Foreskin melanocyte (primary cell): ENCODE measurements at places on chromosomes 2 and 18.
A peak's percentile ranks its signal among the peaks of the same experiment; 100 is the strongest.

GRCh38 chr18:34787931-34788532 lies 77.9 kb downstream of the DTNA start:
- DNase-seq: peak; percentile 40

DNA sequence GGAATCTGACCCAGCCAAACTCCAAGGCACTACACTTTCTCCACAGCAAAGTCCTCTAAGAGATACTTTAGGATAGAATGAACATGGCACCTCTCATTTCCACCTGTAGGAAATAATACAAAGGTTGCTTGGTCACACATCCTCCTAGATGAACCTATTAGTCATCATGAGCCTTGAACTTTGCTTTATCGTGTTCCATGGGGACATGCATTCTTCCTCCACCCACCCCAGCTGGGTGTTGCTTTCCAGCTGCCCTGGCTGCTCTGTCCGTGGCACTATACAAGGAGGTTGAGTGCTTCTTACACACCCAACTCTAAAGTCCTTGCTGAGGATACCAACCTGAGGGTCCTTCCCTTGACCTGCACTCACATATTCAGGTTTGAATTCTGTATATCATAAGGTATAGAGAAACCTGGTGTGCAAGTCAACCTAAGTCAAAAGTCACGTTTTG lies 52.7 kb downstream of the SPRED2 start:
- no peak for DNase-seq

- no peak for DNase-seq
Observed at GRCh38 chr2:47249157-47249900, 94.2 kb upstream of the STPG4 start.

- no peak for DNase-seq
Observed at GRCh38 chr18:61825386-61825785, 67.4 kb downstream of the RNF152 start.

GRCh38 chr2:217714287-217714751 lies 288.5 kb downstream of the TNS1 start:
- peak; percentile 100 for DNase-seq

GRCh38 chr2:1848599-1848995 lies 104.3 kb upstream of the PXDN start:
- DNase-seq: no peak

- no peak for DNase-seq
Observed at GRCh38 chr2:54946220-54946805, 103.9 kb downstream of the RTN4 start.

- no peak for DNase-seq
Observed at GRCh38 chr2:149271575-149271974, 58.8 kb upstream of the LYPD6 start.

DNA sequence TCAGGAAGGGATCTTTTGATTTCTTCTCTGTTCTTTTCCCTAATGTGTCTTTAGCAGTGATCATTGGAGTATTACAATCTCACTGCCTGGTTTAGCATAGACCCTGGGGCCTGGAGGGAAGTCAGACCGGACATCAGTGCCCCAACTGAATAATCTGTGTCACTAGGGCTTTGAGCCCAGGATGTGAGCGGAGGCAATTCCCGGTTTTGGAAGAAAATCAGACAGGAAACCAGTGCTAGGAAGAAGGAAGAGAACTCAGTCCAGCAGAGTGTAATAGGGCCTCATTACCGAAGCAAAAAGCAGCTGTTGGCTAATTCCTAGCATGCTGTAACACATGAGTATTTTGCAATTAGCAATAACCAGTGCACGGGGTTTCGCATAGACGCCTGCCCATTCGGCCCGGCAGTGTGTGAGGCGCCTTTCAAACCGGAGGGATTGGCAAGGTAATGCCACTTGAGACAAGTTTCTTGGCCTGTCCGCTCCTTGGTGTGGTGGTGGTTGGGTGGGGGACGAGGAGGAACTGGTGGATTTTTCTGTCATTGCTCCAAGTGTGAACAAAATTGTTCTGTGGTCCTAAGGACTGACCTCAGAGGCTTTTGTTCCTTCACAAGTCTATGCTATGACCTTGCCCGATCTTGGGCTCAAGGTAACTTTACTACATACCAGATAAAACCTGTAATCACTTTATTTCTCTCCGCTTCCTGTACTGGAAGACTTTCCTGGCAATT lies 2.8 kb downstream of the FOSL2 start:
- DNase-seq: peak; percentile 40

GRCh38 chr2:105288133-105288532 lies 41.4 kb downstream of the TGFBRAP1 start:
- no peak for DNase-seq

DNA sequence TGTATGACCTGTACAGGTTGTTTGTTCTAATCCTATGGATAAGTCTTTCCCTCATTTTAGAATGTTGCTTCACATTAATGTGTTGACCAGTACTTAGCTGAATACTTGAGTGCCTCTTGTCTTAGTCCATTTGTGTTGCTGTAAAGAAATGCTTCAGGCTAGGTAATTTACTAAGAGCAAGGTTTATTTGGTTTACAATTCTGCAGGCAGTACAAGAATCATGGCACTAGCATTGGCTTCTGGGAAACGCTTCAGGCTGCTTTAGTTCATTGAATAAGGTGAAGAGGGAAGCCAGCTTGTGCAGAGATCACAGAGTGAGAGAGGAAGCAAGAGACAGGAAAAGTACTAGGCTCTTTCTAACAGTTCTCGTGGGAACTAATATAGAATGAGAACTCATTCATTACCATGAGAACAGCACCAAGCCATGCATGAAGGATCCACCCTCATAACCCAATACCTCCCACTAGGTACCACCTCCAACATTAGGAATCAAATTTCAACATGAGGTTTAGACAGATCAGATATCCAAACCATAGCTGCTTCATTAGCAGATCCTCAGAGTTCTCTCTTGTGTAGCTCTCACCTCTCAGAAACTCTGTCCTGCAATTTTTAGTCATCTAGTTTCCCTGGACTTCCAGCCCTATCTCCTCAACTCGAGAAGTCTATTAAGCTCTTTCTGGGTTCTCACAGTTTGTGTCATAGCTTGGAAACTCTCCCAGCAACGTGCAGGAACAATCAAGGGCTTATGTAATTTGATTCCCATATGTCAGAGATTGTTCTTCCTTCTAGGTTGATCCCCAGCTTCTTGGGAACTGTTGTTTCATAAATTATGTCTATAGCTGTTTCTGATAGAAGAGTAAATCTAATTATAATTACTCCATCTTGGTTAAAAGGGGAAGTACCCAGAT lies 2082.3 kb upstream of the CELF4 start:
- DNase-seq: no peak

DNA sequence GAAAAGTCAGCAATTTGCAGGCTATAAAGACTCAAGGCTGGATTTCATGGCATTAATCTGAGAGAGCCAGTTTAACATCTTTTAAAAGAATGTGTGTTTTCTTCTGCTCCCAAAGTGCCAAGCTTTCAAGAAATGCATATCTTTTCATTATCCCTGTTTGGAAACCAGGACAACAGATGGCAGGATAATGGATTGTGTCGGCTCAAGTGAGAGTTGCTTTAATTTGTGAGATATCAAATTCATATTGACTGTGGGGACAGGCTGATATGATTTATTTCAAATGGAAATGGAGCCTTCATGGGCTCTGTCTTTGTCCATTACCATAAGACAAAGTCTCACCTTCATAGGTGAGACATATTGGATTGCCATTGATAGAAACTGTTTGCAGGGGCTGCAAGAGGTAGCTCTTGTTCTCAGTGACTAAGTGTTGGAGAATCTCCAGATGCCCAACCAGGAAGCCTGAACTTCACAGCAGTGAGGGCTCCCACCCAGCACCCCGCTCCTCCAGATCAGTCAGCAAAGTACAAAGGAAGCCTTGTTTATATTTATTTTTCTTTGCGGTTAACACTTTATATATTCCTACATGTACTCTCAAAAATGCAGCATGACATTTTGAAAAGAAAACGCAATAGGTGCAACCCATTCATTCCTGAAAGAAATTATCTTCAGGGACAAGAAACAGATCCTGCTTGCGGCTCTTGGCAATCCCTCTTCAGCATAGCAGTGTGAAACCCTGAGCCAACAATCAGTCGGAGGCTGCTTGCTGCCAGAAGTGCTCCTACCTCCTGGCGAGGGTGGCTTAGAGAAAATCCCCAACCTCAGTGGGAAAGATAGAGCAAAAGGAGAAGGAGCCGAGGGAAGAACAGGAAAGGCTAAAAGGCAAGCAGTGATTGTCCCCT lies 65.8 kb upstream of the ATL2 start:
- peak; percentile 53 for DNase-seq

DNA sequence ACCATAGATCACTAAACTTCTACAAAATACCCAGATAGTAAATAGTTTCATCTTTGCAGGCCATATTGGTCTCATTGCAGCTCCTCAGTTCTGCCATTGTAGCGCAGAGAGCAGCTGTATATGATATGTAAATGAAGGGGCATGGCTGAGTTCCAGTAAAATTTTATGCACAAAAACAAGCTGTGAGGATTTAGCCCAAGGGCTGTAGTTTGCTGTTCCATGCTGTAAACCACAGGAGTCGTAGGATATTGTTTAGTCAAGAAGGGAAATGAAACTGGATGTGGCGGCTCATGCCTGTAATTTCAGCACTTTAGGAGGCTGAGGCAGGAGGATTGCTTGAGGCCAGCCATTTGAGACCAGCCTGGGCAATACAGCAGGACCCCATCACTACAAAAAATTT lies 83.0 kb downstream of the MGAT5 start:
- DNase-seq: peak; percentile 40

DNA sequence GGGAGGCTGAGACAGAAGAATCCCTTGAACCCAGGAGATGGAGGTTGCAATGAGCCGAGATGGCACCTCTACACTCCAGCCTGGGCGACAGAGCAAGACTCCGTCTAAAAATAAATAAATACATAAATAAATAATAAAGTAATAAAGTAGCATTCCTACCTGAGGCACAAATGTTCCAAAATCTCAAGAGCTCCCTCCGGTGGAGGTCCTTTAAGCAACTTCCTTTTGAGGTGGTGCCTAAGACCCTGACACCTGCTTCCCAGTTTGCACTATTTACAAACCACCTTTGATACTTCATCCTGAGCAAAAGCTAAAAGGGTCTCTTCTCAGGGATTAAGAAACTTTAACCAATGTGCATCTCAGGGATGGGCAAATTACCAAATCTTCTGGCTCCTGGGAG lies 505.1 kb downstream of the CNTNAP5 start:
- no peak for DNase-seq

GRCh38 chr18:73099759-73100158 lies 232.0 kb upstream of the NETO1 start:
- no peak for DNase-seq

DNA sequence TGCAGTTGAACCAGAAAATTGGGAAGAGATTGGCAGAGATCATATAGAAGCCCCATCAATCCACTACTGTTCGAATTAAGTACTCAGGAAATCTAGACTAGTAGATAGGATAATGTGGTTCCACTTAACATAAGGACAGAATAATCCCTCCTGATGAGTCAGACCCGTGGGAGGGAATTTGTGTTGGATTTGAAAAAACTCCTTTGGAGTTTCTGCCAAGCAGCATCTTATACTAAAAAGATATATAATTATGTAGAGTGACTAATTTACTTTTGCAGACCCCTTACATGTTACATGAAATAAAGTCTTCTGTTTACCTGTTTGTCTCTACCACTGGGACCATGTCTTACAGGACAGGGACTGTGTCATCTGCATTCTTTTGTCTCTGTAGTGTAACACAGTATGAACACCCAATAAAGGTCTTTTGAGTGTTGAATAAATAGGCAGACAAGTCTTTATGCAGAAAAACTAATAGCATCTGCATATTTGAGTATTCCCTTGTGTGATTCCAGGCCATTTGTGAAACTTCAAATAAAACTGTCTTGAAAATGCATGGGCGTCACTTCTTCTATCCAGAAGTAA lies 122.6 kb upstream of the DNAJC10 start:
- peak; percentile 17 for DNase-seq

GRCh38 chr2:239249776-239250175 lies 151.0 kb downstream of the HDAC4 start:
- DNase-seq: peak; percentile 50

- DNase-seq: peak; percentile 48
Observed at GRCh38 chr2:197707316-197708213, 2.4 kb downstream of the MARS2 start.

GRCh38 chr2:10834068-10834655 lies 21.6 kb upstream of the PDIA6 start:
- DNase-seq: no peak

DNA sequence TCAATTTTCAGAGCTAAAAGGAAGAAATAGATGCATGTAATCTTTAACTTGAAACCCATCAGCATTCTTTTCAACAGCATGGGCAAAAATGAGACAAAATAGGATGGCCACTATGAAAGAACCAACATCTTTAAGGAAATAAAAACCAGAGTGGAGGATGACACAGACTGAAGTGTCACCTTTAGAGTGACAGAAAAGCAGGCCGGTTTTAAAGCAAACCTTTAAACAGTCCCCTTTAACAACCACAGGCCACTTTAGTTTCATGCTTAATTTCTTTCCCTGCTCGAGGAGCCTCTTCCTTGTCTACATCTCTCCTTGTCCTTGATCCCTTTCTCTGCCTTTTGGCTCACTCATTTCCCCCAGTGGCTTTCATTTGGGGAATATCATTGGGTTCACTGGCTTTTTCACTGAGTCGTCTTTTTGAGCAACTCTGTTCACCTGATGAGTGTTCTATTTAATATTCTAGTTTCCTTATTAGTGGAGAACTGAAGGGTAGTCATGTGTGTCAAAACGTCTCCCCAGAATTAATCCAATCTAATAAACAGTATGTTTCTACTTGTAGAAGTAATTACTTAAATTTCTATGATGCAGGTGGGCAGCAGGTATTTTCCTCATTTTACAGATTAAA lies 72.5 kb downstream of the DOCK10 start:
- DNase-seq: no peak

- no peak for DNase-seq
Observed at GRCh38 chr2:60479226-60480088, 74.0 kb downstream of the BCL11A start.
